ENCODE measurements at places on chromosomes 3 and 15.

DNA sequence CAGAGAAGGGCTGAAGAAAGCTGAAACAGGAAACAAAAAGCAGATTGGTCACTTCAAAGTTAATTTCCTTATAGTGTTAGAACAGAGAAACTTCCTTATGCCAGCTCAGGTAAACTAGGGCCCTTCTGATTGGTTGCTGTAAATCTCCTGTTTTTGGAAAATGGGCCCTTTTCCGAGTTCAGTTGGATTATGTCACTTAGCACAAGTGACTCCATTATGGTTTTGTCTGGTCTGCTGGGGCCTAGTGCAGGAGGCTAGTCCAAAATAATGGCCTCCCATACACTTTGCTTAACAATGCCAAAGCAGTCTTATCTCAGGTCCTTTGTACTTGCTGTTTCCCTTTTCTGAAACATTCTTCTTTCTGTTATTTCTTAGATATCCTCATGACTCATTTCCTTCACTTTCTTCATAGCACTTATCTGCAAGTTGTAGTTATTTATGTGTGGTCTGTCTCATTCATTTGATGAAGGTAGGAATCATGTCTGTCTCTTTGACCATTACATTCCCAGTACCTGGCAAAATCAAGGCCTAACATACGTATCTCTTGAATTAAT, 7.7 kb upstream of the DCP1A start:
- DNase-seq: peak; percentile 17

GRCh38 chr3:65091565-65091964, 403.8 kb upstream of the ADAMTS9 start:
- DNase-seq: no peak

DNA sequence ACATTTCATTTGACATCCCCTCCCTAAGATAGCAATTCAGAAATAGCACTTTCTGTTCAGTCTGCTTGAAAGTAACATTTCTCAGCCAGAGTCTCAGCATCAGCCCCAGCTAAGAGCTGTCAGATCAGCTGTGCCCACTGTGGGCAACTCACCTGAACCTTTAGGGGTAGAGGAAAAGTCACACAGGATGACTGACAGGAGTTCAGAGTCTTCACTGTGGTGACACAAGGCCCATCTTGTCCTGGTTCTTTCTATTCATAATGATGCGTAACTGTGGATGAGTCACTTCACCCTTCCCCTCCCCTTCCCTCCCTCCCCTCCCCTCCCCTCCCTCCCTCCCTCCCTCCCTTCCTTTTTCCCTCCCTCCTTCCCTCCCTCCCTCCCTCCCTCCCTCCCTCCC, 96.1 kb upstream of the RASGRP1 start:
- peak; percentile 8 for DNase-seq

DNA sequence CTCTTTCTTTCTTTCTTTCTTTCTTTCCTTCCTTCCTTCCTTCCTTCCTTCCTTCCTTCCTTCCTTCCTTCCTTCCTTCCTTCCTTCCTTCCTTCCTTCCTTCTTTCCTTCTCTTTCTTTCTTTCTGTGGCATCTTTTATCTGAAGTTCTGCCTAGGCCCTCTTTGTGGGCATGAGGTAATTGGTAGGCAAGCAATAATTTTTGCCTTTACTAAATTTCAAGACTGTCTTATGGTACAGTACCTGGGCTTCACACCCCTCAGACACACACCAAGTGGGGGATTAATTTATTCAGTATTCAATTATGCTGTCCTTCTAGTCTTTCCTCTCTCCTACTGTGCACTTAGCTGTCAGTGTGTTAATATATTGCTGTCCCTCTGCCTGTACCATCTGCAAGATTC, 155.5 kb downstream of the OXSM start:
- no peak for DNase-seq

DNA sequence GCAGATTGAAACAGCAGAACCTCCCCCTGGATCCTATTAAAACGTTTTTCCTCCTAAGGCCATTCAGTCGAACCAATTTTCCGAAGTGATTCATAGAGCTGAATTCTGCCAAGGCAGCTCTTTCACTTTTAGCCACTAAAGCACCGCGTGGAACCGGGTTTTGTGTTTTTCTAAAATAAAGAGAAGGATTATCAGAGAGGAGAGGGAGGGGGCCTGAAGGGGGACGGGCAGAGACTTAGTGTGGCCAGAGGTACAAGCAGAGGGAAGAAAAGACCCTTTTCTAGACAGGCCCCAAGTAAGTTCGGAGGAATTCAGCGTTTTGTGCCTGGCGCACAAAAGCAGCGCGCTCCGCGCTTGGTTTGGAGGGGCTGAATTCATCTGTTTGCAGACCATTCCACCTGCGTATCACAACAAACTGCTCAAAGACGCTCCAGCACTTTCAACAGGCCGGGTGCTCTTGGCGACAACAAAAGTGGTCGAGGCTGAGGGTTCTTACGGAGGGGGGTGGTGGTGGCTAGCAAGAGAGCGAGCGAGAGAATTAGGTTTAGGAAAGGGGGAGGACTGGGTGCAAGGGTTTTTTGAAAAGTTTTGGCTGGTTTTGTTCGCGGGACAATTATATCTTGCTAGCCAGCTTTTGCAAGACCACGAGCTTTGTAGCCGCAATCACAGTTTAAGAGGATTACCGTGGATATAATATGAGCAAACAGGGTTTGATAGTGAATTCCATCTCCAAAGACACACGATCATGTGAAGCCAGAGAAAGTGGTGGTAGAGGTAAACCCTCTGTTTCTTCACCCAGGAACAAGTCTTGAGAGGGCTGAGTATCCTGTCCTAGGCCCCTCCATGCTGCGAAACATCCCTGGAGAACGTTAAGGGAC, 1.2 kb upstream of the FEZF2 start:
- DNase-seq: no peak

DNA sequence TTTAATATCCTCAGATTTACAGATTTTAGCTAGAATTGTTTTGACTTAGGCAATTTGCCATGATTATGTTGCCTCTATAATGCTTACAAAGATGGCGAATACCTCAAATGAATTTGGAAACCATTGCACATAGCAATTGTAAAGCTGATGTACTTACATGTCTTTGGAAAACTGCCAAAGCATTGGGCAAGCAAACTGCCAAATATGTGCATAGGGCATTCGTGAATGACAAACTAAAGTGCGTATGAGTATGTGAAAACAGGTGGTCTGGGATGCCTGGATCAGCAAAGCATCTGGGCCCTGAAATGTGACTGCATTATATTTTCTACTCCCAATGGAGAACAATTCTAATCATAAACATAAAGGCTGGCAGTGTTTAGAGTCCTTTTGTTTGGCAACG, 445.3 kb upstream of the ROBO1 start:
- no peak for DNase-seq

DNA sequence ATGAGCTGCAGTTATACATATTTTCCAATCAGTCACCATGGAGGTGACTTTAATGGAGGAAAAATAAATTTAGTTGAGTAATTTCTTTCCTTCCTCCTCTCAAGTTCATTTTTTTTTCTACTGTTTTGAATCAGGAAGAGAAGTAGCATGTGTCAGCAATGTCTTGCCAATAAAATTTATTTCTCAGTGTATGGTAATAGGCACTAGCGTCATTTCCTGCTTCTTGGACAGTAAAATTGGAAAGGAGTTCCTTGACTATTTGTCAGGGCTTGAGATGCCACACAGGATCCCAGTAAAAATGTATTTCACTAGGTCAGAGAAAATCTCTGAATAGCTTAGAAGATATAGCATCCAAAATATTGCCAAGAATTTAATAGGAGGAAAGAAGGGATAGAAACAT, 605.9 kb downstream of the ROBO1 start:
- no peak for DNase-seq

DNA sequence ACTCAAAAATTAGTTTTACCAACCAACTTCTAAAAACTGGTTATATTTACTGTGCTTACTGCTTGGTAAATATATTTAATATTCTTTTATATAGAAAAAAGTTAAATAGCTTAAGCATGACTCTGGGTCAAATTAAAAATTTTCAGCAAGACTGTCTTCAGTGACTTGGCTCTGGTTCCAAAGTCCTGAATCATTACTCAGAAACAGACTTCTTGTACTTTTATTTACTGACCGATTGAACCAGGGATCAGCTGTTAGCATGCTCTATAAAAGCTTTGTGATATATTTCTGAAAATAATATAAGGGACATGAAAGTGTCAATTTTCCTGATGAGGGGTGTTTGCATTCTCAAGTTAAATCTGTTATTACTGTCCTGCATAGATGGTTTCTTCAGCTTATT, 164.3 kb downstream of the MCTP2 start:
- no peak for DNase-seq

GRCh38 chr15:65666257-65666656, 44.5 kb downstream of the SLC24A1 start:
- peak; percentile 46 for DNase-seq

GRCh38 chr3:71103430-71103921, 480.1 kb downstream of the FOXP1 start:
- DNase-seq: no peak

- DNase-seq: no peak
Measured at GRCh38 chr3:192848371-192849233, 69.1 kb downstream of the MB21D2 start.

DNA sequence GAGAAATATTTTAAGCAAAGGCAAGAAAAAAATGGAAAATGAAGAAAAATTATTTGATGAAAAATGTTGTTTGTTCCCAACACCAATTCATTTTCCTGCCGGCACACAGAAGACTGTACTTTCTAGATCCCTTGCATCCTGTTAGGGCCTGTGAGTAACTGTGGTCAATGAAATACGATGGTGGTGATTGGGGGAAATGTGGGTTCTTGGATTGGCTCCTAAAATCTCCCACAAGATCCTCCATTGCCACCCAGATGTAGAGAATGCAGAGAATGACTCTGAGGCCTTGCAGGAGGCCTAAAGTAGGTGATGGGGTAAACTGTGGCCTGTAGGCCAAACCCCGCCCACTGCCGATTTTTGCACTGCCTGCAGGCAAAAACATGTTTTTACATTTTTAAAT, 46.3 kb upstream of the C3orf70 start:
- no peak for DNase-seq

DNA sequence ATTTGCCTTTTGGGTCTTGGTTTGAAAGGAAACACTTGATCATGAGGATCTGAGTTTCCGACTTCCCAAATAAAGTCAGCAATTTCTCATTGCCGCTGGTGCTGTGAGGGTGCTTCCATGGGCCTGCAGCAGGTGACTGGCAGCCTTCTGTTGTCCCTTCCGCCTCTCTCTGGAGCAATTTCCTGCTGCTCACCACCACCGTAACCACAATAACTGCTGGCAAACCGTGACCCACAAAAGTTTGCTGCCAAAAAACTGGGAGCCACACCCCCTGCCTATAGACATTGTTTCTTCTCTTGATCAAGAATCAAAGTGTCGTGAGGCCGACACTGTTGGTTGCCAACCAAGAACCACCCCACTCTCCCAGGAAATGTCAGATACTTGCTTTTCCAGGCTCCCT, 164.0 kb downstream of the NR2F2 start:
- DNase-seq: peak; percentile 67

- no peak for DNase-seq
Measured at GRCh38 chr15:80599359-80599758, 95.8 kb upstream of the ABHD17C start.

DNA sequence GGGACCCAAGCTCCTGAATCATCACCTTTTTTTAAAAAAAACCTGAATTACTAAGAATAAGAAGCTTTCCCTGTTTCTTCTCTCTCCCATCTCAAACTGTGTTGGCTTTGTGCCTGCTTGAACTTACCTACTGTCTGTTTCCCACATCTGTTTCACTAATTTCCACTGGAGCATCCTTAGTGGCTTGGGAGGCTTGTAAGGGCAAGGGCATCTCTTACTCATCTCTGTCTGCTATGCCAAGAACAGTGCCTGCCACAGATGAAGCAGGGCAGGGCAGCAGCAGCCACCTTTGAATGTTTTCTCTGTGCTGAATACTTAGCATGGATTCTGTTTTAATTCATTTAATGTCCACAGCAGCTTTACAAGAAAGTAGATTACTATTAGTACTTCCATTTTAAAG, 42.3 kb downstream of the SNRK start:
- no peak for DNase-seq

- peak; percentile 68 for DNase-seq
Measured at GRCh38 chr3:32374788-32375595, 16.7 kb upstream of the CMTM7 start.

DNA sequence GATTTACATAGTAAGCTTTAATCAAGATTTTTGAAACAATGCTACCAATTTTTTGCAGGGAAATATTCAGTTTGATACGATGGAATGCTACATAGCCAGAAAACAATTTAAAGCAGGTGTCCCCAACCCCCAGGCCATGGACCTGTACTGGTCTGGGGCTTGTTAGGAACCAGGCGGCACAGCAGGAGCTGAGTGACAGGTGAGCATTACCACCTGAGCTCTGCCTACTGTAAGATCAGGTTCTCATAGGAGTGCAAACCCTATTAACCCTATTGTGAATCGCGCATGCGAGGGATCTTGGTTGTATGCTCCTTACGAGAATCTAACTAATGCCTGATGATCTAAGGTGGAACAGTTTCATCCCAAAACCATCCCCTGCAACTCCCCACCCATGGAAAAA, 322.6 kb upstream of the NECTIN3 start:
- DNase-seq: no peak

DNA sequence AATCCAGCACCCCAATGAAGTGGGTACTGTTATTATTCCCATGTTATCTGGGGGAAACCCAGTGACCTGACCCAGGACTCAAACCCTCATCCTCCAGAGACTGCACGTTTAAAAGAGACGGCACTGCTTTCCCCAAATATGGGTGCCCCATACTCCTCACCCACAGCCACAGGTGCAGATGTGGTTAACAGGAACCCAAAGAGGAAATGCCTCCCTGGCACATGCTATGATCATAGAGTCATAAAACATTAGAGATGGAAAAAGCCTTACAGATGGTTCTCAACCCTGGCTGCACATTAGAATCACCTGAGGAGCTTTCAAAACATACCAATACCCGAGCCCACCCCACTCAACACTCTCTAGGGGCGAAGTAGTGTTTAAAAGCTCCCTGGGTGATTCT, 111.5 kb downstream of the SEMA5B start:
- no peak for DNase-seq

DNA sequence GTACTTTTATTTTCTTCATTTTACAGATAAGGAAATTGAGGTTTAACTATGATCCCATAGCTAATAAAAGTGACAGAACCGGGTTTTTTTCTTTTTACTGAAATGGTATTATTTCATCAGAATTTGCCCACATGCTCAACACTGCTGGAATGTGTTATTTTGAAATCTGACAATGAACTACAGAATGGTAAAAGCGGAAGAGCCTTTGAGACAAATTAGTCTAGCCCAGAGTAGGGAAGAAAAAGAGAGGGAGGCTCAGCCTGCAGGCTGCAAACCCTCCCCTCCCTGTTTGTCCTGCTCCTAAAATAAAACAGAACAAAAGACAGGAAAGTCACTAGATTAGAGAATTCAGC, 100.3 kb upstream of the LIPC start:
- no peak for DNase-seq

DNA sequence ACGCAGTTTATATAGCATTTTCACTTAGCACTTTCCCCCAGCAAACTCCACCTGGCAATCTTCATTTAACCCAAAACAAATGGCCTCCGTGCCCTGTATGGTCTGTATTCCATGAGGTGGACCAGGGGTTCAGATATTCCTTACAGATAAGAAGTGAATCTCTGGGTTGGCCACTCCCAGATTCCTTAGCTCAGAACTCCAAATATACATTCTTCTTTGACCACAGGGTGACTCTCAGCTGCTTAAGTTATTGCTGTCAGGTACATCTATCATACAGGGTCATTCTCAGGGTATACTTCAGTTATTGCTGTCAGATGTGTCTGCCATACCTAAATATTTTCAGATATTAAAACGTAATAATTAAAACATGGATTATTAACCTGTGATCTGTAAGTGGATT, 229.8 kb downstream of the TBL1XR1 start:
- peak; percentile 44 for DNase-seq
